ENCODE measurements at places on chromosomes 7 and 10.

DNA sequence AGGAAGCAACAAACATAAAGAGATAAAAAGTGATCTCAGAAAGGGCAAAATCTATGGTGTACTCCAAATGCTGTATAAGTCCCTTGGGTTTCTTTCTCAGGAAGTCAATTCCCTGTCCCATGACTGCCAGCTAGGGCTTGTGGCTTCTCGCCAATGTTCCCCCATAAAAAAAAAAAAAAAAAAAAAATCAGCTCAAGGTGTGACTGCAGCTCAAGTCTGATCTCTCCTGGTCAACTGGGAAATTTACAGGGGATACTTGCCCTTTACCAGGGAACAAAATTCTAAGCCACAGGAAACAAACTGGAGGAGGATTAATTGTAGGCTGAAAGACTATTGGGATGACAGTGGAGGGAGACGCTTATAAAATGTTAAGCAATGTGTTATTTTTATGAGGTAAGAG, 76.0 kb downstream of the PCGF5 start:
- DNase-seq, result no peak

DNA sequence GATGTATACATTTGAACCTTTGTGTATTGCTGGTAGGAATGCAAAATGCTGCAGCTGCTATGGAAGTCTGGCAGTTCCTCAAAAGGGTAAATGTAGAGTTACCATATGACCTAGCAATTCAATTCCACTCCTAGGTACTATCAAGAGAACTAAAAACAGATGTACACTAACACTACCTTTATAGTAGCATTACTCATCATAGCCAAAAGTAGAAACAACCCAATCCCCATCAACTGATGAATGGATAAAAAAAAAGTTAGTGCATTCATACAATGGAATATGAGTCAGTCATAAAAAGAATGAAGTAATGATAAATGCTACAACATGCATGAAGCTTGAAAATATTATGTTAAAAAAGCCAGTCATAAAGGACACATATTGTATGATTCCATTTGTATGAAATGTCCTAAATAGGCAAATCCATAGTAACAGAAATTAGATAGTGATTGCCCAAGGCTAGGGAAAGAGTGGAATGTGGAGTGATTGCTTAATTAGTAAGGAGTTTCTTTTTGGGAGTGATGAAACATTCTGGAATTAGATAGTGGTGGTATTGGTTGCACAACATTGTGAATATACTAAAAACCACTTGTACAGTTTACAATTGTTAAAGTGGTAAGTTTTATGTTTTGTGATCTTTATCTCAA, 96.4 kb upstream of the AOAH start:
- no peak for DNase-seq

DNA sequence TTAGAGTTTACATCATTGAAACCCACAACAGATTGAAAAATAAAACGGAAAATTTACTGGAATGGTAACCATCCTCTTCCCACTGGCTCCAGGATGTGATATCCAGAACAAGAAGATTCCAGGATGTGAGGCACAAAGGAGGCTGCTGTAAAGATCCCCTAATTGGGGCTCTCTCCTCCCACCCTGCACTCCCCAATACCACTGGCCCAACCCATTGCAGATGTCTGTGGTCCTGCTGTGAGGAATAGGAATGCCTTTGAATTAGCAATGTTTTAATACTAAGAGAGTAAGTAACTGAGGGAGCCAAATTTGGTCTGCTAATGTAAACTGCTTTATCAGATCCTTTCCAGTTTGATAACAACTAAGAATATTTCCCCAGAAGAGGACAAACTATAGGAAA, 225.9 kb upstream of the INHBA start:
- no peak for DNase-seq

- DNase-seq, result no peak
Observed at GRCh38 chr7:155524018-155524556, 22.3 kb downstream of the CNPY1 start.

DNA sequence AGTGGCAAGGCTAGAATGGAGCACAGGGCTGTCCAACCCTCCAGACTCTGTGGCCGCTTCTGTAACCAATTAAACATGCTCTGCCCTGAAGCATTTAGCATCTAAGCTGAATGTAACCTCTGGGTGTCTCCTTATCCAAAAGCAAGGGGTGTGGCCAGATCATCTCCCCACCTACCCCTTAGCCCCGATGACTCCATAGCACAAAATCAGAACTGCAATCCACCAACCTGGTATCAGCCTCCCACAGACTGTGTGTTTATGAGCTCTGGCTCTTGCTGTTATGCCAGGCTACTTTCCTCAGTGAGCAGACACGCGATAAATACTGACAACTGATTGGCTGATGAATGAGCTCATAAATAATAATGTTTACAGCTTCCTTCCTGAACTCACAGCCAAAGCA, 3.2 kb downstream of the FRMD4A start:
- DNase-seq, result no peak

- no peak for DNase-seq
Observed at GRCh38 chr7:102285540-102286236, 980 bp upstream of the SH2B2 start.

DNA sequence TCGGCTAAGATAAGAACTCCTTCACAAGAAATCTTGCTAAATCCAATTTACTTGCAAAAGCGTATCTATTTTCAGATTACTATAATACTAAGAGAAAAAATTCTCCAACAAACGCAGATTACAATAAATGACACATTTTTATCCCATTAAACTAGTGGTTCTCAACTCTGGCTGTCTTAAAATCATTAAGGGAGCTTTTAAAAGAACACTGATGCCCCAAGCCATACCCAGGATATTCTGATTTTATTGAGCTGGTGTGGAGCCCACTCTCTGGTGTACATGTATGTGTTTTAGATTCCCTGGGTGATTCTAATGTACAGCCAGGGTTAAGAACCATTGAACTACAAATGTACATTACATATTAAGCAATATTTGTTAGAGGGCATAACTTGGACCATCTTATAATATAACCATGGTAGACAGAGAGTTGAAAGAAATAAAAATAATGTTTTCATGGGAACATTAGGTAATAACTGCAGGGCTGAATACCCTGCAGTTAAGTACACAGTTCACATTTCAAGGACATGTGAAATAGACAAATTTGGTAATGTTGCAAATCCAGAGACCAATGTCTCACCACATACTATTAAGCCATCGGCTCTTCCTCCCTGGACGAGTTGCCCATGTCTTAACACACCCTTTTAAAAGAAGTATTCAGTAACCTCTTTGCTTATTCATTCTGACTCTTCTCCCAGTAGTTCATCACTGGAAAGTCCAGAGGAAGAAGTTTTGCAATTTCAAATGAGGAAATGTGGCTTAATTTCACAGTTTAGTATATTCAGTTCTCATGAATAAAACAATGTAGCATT, 6.2 kb downstream of the GSAP start:
- DNase-seq, result no peak

DNA sequence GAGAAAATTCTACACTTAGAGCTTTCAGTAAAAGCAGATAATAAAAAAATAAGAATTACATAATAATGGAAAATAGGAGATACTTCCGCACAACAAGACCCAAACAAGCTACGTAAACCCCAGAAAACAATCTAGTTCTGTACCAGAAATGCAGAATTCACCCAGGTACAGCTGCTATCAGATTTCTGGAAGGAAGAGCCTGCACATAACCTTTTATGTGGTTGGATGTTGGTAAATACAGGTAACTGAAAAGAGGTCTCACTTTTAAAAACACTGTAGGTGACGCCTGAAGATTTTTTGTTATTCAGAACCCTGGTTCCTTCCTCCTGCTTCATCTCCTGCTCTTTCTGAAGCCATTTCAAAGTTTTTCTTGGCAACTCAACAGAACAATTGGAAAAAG, 29.9 kb downstream of the PANK1 start:
- no peak for DNase-seq

DNA sequence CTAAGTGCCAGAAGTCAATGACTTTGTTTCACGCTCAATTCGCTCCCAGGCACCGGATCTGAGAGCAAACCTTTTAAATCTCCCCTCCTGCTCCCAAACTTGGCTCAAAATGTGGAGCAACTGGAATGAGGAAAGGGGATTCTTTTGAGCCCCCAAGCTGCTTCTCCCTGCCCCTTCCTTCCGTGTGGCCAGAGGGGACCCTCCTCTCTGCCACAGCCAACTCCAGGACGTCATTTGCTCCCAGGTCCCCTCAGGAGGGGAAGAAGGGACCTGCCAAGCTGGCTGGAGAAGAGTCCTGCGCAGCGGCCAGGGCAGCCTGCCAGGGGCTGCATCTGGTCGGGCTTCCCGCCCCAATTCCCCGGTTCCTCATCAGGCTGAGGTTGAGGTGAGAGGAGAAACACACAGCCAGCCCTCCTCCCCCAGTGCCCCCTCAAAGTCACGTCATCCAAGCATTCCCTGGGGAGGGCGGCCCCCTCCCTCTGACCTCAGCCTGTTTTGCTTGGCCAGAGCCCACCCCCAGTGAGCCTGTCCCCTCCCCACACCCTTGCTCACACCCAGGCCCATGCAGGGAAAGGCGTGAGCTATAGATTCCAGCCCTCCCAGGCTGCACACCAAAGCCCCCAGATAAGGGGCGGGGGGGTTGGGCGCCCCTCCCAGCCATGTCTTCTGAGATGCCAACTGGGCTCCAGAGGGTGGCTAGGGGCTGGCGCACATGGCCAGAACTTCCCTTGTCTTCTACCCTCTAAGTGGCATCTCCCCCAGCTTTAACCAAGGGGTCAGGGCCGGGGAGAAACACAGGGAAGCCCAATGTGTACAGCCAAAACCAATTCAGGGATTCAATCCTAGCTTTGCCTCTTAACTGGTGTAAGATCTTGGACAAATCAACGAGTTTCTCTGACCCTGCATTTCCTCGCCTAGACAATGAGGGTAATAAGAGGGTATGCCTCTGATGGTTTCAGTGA, 35.0 kb downstream of the SH3PXD2A start:
- no peak for DNase-seq

DNA sequence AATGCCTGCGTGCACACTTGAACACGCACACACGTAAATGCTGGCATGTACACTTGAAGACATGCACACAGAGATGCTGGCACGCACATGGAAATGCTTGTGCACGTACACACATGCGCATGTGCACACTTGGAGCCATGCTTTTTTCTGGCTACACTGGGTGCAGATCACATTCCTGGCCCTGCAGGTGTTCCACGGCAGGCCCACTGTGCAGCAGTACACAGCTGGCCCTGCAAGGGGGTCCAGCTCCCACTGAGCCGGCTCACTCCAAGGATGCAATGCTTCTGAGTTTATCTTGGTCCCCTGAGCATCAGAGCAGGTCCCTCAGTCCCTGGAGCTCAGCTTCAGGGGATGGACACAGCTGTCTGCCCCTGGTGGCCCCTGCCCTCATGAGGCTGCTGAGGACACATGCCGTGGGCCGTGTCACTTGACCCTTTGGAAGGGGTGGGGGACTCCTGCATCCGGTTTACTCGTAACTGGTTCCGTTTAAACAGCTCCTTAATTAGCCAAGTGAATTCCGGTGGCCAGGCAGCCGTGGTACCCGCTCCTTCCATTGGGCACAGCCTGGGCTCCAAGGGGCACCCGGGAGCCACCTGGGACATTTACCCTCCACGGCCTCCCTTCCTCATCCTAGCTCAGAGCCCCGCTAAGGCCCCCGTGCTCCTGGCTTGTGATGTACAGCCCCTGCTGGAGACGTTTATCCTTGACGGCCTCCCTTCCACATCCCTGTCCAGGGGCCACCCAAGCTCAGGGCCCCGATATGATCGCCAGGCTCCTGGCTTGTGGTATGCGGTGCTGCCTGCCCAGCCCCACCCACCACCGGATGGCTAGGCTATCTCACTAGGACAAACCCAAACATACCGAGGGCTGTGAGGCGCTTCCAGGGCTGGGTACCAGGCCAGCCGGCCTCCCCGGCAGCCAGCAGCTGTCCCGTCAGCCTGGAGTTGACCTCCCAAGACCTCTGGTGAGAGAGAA, 39.5 kb upstream of the DPYSL4 start:
- no peak for DNase-seq

- DNase-seq, result no peak
Observed at GRCh38 chr10:31645786-31646185, 282.8 kb downstream of the ARHGAP12 start.

- DNase-seq, result no peak
Observed at GRCh38 chr7:111388912-111389311, 173.4 kb downstream of the IMMP2L start.

GRCh38 chr10:12540341-12540781, 191.0 kb downstream of the CAMK1D start:
- no peak for DNase-seq

- no peak for DNase-seq
Observed at GRCh38 chr10:129545261-129545660, 78.2 kb downstream of the MGMT start.

DNA sequence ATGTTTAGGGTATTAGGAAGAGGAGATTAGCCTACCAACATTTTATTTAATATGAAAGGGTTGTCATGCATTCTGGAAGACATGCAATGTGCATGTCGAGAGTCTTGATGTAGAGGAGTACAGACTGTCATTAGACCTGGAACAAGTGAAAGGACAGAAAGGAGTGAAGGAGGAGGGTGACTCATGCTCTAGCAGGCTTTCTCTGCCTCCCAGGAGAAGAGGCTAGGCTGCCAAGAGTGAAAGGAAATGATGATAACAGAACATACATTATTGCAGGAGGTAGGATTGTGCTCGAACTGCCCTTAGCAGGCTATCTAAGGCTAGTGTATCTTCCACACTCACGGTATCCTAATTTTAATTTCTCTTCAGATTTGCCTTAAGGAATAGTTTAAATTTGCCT, 228.8 kb downstream of the EXOC4 start:
- no peak for DNase-seq

DNA sequence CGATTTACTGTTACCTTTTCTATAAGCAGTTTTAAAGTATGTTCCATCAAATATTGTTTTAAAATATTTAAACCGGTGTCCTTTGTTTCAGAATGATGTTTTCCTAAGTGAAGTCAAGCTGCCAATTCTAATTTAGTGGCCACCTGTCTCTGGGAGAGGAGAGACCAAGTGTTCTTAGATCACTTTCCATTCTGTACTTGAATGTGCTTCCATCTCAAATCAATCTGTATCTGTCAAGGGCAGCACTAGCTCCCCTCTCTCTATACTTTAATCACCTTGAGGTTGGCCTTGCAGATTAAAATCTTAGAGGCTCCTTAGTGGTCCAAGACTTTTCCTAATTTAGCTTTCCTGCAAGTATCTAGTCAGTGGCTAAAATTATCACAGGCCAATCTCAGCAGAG, 49.6 kb downstream of the LGI1 start:
- DNase-seq, result no peak

DNA sequence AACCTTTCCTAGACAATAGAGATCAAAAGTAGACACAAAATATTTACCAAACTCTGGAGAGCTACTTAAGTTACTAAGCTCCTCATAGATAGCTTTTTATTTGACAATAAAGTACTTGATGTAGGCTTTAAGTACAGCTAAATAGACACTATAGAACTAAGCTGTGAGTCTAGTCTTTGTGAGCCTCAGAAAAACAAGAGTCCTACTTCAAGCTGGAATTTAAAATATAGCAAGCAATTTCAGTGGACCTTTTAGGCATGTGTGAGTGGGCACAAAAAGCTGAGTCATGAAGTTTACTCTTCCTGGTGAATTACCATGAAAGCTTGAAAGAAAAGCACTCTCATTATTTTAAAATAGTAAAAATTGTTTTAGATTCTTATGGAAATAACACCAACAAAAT, 76.1 kb downstream of the ADD3 start:
- DNase-seq, result no peak

GRCh38 chr10:69279110-69279509, 814 bp downstream of the HK1 start:
- no peak for DNase-seq

- DNase-seq, result no peak
Observed at GRCh38 chr7:70579397-70580097, 552.4 kb upstream of the GALNT17 start.

Measured in caudate nucleus (tissue), 63 donors.